Neural progenitor cell (in vitro differentiated cells): ENCODE measurements at places on chromosomes 11 and 22. TPM values are rescaled to one million over a fixed set of nuclear protein-coding genes. Genes with fewer than 3 reads are reported as not detected.

RTN4R gene
- total RNA-seq, result 6.3 and 20.9 TPM in 2 replicates

IGLL1 gene
- total RNA-seq, result not detected in 2 replicates

- no peak for DNase-seq
Measured at GRCh38 chr11:76609736-76610370, 60.7 kb downstream of the LRRC32 start.

DNA sequence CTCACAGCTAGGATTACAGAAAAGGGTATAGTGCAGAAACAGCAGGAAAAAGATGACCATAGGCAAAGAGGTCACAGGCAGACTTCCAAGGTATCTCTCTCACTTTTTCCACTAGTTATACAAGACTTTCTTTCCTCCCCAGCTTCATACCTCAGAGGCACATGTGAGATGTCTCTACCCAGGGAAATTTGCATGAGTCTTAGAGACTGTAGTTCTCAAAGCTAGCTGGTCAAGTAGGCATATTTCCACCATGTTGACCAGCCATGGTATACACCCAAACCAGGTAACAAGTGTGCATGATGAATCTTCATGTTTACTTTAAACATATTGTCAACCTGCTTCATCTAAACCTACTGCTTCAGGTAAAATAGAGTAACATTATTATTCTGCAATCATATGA, 27.9 kb downstream of the PRMT3 start:
- no peak for DNase-seq

DNA sequence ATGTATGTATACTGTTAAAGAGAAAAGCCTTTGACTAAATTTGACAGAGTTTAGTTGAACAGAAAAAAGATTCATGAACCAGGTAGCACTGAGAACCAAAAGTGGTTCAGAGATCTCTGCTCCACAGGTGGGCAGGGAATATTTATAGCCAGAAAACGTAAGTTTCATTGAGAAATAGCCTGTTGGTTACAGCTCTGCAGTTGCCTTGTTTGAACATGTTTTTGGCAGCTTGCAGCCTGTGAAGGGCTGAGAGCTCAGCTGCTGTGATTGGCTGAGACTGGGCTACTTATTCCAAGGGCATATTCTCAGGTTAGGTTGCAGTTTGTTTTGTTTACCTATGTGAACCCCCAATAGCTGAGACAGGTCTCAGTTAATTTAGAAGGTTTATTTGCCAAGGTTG, 13.5 kb upstream of the ZNF74 start:
- DNase-seq, result no peak

GRCh38 chr11:118916842-118917388, 8.8 kb downstream of the BCL9L start:
- peak; percentile 79 for DNase-seq

DNA sequence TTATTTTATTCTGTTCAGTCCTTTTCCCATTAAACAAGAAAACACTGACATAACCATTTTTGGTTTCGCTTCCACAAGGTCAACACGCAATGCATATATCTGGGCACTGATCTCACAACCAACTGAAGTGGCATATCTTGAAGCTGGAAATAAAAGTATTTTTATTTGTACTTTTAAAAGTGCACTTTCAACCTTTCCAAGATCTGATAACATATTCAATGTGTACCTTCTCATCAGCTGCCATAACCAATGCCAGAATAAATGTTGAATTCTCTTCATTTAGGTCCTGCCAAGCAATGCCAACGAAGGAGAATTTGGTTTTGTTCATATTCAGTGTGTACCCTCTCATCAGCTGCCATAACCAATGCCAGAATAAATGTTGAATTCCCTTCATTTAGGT, 148.9 kb upstream of the CEP126 start:
- DNase-seq, result no peak

GRCh38 chr11:32081129-32081641, 9.7 kb upstream of the RCN1 start:
- DNase-seq, result no peak
